ENCODE measurements at places on chromosomes 7 and 10.

DNA sequence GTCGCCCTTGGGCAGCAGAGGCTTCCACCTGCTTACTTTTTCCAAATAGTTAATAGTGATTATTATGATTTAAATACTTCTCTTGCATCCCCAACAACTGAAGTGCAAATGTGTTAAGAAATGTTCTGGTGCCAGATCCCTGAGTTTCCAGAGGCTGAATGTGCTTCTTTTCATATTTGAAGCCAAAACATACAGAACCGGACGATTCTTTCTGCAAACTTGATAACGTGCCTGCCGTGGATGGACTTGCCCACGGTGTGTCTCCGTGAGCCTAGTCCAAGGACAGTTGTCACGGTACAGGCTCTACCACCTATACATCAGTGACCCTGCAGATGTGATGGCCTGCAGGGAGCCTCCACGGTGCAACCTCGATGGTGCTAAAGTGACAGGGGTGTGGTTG lies 198.6 kb upstream of the LYZL2 start:
- DNase-seq = no peak

DNA sequence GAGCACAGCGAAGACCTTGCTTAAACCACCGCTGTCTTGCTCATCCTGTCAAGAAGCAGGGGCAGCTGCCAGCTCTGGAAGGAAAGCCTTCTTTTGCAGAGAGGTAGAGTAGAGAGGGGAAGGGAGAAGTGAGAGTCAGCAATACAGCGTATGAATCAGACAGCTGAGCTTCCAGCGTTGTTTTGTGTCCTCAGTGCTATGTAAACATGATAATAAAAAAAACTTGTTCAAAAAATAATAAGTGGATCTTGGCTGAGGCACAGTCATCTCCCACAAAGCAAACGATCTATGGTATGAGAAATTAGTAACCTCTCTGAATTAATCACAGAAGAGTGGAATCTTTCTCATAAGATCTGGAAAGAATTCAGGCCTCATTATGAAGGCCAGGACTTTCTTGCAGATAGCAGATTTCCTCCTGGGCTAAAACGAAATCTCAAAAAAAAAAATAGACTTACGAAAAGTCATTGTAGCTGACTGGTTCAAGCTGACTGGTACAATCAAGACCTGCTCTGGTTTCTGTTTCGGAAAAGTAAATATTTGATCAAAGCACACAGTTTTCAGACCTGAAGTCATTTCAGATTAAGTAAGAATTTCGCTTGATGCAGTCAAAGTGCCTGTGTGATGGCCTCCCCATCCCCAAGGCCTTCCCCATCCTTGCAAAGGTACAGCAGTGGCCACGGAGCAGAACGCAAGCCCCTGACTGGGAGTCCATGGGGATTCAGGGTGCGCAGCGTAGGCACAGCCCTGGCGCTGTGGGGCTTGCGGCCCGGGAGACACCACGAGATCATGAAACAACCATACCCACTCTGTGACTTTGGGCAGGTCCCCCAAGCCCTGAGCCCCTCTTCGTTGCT lies 29.4 kb downstream of the CHST15 start:
- no peak for DNase-seq

GRCh38 chr7:39845006-39845405 lies 105.0 kb upstream of the CDK13 start:
- DNase-seq = no peak

DNA sequence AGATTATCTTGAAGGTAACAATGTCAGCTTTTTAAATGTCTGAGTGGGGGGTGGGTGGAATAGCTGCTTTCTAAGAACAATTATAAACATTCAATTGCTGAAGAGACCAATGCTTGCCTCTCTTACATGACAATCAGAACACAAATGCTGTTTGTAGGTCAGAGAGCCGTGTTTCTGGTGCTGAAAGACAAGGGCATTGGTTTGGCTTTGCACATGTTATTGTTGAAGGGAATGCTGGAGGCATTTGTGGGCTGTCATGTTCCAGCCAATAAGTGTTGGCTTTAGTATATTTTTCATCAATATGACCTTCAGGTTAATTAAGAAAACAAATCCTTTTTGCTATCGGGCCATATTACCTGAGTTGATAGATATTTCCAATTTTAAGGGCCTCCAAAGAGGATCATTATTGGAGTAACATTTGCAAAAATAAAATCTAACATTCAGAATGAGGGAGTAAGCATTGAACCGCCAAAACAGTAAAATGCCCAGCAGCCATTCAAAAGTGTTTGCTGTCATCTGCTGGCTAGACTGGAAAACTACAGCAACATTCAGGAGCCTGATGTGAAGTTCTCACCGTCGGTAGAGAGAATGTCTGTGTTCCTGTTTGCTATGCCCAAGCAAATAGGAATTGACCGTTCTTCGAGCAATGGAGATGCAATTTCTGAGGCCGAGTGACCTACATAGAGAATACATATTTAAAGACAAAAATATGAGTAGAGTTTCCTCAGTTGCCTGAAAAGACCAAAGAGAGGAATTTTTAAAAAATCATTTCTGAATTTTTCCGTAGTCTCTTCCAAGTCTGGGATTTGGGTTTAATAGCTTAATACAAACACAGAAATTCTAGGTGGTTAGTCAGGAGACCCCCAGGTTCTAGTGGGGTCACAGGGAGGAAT lies 118.9 kb downstream of the APBB1IP start:
- peak; percentile 36 for DNase-seq

- no peak for DNase-seq
These were observed 28.6 kb upstream of the TRIL start for GRCh38 chr7:28986765-28987110.

GRCh38 chr7:34136698-34137097 lies 231.4 kb downstream of the BMPER start:
- no peak for DNase-seq

DNA sequence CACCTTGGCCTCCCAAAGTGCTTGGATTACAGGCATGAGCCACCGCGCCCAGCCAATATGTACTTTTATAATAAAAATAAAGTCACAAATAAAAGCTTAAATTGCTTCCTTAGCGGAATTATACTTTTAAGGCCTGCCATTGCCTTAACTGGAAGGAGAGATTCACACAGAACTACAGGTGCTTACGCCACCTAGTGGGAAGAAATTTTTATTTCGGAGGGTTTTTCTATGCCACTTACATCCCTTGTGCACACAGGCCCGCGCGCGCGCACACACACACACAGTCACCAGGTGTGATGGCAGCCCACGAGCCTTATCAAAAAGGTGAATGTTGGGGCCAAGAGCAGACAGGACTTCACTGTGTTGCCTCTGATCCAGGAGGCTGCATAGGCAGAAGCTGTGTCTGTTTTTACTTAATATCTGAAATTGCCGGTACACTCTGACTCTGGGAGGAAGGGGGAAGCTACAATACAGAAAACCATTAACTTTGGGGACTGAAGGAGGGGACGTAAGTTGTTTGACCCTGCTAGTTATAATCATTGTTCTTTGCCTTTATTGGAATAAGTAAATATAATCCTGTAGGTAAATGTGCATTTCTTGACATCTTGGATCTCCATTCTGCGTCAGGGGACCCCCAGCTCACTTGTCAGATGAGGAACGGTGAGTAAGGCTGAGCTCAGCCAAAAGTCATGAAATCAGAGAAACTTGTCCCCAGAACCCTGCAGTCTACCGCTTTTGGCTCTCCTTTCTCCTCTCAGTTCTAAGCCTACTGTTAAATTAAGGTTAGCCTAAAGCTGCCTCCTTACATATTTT lies 87.1 kb downstream of the SLC16A9 start:
- DNase-seq = no peak

DNA sequence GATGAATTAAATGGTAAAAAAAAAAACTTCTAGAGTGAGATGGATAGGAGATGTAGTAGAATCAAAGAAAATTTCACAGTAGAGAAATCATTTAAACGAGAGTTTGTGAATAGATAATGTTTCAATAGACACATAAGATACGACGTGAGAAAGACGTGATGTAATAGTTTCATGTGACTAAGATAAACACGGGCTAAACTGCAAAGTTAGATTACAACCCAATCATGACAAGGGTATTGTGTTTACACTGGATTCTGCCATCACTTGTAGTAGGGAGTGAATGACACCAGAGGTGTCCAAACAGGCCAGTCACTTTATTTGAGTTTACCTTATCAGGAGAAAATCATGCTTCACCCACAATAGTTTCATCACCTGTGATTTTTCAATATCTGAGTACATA lies 21.6 kb downstream of the SEMA3D start:
- DNase-seq = no peak

DNA sequence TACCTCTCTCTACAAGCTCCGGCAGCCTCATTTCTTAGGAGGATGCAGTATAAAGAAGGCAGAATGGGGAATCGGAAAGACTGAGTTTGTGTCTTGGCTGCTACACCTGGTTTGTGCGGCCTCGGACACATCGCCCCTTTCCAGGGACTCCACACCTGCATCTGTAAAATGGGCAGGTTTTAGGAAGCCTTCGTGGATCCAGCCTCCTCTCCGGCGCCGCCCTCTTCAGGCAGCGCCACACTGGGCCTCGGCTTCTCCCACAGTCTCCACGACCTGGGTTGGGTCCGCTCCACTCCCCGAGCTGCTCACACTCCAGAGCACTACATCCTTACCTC lies 341 bp downstream of the GOT1 start:
- no peak for DNase-seq

DNA sequence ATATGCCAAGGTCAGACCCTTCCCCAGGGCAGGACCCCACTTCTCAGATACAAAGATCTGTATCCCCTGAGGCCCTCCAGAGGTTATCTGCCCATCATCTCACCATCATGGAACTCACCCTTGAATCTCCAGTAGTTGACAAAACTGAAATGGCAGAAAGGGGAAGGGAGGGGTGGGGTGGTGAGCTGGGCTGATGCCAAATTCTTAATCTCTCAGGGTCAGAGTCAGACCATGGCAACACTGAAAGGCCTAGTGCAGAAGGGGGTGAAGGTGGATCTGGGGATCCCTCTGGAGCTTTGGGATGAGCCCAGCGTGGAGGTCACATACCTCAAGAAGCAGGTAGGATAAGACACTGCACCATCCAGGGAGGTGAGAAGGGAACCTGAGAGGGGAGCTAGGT lies 3.1 kb downstream of the CNPY4 start:
- DNase-seq = no peak

GRCh38 chr10:23399701-23400144 lies 39.2 kb upstream of the OTUD1 start:
- DNase-seq = no peak

- no peak for DNase-seq
These were observed 366.5 kb upstream of the AKR1E2 start for GRCh38 chr10:4459531-4459930.

DNA sequence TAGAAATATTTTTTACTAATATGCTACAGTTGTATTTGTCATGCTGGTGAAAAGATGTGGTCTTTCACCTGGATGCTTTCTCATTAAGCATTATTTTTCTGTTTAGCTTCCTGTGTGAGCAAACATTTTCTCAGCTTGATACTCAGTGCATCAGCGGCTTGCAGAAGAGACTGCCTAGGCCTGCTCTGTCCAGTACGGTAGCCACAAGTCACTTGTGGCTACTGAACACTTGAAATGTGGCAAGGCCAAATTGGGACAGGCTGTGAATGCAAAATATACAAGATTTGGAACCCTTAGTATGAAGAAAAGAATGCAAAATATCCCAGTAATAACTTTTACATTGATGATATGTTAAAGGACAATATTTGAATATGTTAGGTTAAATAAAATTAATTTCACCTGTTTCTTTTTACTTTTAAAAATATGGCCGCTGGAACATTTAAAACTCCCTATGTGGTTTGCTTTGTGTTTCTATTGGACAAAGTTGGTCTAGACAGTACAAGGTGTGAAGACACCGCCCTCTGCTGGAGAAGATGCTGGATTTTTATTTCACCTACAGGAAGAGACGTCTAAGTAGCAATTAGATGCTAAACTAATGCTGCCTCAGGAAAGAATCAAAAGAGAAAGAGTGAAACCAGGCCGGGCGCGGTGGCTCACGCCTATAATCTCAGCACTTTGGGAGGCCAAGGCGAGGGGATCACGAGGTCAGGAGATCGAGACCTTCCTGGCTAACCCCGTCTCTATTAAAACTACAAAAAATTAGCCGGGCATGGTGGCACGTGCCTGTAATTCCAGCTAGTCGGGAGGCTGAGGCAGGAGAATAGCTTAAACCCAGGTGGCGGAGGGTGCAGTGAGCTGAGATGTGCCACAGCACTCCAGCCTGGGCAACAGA lies 5.3 kb downstream of the SRGN start:
- DNase-seq = peak; percentile 88

DNA sequence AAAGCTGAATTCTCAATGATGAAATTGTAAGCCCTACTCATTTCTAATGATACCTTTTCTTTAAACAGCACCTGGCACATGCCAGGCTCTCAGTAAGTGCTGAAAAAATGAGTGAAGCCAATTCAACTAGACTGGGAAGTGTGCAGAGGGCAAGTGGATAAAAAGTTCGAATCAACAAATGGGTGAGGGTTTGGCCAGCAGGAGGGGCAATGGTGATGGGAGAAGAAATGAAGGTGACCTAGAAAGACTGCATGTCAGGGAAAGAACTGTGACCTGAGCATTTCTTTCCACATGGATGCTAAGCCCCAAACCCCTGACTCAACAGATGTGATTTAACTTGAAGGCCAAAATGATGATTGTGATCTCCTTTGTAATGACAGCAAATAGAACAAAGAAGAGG lies 54.6 kb downstream of the DKK1 start:
- DNase-seq = no peak

GRCh38 chr10:5542100-5542499 lies 17.3 kb downstream of the CALML3 start:
- no peak for DNase-seq

DNA sequence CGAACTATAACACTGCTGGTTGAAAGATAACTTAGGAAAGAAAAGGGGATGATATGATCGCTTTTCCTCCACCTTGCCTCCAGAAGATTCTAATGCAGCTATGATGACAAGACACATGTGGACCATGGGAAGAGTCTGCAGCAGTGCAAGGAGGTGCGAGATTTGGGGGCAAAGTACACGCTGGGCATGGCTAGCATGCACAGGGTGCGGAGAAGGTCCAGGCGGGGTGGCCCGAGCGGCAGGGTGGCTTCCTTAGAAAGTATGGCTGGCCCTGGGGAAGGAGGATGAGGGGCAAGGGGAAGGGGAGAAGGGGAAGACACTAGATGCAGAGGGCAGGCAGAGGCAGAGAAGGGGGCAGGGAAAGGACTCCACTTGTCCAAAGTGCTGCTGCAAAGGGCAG lies 15.6 kb downstream of the ATXN7L1 start:
- DNase-seq = no peak

DNA sequence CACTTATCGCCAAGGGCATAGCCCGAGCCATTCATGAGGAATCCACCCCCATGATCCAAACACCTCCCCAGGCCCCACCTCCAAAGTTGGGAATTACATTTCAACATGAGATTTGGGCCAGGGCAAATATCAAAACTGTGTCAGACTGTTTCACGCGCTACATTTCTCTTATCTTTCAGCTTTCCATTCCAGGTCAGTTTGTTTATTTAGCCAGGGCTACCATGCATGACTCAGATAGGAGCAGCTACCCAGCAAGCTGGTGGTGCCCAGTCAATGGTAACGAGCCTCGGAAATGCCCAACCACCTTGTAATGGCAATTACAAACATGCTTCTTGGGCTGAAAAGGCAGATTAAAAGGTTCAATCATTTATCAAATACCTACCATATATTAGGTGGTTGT lies 43.6 kb upstream of the BAMBI start:
- DNase-seq = no peak

All from activated CD4-positive, alpha-beta memory T cell treated with anti-CD3 and anti-CD28 coated beads, Interleukin-2, amount 10 ng/mL, durations not matched to agents 7 days and 5 days (primary cell).